ELF-1 (cell line): ENCODE measurements at places on chromosomes 2 and 18.
A peak's percentile ranks its signal among the peaks of the same experiment; 100 is the strongest.

DNA sequence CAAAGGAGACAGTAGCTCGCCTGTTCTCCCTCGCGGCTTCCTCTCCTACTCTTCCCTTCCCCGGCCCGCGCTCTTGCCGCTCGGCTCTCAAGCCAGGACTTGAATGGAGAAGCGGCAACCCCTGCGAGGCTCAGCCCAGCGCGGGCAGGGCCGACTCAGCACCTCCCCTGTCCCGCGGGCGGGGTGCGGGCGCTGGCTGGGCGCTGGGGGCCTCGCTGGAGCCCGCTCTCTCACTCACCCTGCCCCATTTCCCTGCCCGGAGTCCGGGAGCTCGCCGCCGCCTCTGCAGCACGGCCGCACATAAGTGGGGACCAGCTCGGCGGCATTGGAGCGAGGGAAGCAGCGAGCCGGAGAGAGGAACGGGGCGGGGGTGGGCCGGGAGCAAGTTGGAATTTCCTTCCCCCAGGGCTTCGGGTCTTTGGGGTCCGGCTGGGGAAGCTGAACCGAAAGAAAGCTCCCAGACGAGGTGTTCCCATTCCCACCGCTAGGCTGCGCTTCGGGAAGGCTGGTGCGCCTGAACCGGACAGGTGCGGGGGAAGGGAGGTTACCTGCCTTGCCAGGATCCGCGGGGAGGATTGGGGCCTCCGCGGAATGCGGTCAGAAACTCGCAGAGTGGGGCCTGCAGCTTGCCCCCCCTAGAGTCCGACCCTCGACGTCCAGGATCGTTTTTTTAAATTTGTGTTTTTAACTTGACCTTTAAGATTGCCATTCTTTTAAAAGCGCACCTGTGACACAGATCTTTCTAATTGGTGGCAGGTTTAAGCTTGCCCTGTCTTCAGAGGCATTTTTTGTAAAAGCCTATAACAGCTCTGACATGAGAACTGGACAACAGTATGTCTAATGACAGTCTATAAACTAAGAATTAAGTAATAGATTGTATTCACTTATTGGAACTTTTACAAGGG is at the start of gene COBLL1:
COBLL1 (minus strand) TSS at position 105 of the 905 bp plus-strand sequence. CDS start 627 bp downstream, outside the sequence.
- peak; percentile 93 for DNase-seq

DNA sequence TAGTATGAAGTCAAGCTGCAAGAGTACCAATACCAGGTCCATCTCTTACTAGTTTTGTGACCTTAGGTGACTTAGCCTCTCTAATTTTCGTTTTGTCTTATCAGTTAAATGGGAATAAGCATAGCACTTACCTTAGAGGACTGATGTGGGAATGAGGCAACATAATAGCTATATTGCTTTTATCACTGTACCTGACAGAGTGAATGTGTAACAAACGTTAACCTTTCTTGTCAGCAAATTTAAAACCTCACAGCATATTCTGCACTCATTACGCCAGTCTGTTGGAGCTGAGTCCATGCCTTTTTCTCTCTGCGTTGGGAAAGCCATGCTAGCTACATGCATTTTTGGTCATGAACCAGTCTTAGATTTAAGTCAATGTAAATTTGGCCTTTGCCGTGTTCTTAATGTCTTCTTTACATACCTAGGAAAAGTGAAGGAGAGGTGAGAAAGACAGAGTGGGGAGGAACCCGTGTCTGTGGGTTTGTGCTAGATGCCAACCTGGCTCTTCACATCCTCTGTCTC is at the start of gene IL36B:
IL36B (minus strand) TSS at position 472 of the 522 bp plus-strand sequence.
- DNase-seq = no peak

- peak; percentile 50 for DNase-seq
Measured at GRCh38 chr2:128879161-128879560, 560.5 kb upstream of the HS6ST1 start.

GRCh38 chr2:15623898-15624541 is 32.4 kb downstream of the DDX1 start:
- no peak for DNase-seq

DNA sequence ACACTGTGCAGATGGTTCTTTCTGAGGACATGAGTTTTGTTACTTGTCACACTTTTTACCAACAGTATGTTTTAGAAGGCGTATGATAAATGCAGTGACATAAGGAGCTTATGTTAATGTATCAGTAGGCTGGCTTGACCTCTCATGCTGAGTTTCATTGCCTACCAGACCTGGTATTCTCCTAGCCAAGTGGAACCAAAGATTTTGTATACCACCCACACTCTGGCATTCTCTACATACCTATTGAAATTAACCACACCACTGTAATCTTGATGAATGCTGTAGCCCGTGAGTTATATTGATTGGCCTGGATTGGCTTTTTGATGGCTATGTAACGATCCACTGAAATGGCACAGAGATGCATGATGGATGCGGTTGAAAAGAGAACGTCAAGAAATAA is 11.4 kb downstream of the HTR2B start:
- DNase-seq = no peak

- DNase-seq = peak; percentile 39
Measured at GRCh38 chr2:129050101-129050500, 731.4 kb upstream of the HS6ST1 start.

DNA sequence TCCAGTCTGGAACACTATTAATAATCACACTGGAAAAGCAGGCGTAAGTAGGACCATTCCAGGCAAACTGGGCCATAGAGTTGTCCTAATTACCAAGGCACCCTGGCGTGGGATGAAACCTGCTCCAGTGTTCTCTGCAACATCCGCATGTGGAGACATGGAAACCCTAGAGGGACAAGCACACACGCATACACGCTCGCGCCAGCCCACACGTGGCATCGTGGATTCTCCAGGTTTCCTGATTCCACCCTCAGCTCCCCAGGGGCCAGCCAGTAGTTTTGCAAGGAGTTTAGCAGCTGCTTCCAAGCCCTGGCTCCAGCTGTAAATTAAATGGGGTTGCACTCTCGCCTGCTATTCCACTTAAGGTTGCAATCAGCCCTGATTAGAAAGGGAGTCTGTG is 127.7 kb downstream of the DYSF start:
- DNase-seq = no peak

DNA sequence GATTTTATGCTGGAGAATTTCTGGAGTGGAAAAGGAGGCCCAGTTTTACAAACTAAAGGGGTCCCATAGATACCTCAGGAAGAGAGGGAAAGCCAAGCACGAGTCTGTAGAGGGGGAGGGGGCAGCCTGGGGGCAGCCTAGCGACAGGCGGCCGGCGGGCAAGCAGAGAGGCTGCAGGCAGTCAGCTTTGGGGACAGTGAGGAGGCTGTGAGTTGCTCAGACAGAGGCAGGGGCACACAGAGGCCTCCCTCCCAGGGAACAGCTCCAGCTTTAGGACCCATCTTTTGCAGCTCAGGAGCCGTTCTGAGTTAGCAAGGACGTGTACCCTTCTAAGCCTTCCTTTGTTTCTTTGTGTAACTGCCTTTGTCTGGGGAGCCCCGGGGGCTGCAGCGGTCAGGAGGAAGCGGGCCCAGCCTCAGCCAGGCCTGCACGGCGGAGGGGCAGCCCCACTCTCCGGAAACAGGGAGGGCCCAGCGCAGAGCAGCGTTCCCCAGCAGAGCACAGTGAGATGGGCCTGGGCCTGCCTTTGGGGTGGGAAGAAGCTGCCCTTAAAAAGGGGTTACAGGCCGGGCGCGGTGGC is 41.1 kb upstream of the RALBP1 start:
- peak; percentile 77 for DNase-seq

- DNase-seq = no peak
Measured at GRCh38 chr2:113827426-113827825, 62.5 kb upstream of the ACTR3 start.

DNA sequence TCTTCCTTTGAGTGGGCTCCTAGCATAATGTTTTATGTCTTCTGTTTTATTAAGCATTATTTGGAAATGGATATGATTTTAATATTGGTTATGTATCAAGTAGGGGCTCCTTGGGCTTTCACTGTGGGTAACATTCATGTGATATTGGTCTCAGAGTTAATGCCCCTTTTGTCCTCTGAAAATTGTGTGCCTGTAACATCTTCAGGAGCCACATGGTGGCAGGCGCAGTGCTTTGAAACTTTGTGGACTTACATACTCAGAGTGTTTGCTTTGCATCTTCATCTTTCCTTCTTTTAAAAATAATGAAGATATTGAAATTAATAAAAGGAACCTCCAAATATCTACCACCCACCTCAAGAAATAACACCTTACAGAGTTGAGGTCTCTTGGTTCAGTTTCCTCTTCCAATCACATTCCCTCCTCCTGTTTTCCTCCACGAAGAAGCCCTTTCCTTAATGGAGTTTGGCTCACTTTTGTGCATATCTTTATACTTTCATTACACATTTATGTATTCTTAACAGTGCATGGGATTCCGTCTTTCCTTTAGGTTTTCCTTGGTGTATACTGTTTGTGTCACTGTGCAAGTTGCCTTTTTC is 73.5 kb downstream of the LIMS1 start:
- no peak for DNase-seq

- DNase-seq = no peak
Measured at GRCh38 chr2:144924827-144925226, 404.9 kb upstream of the ZEB2 start.

GRCh38 chr2:36781907-36782720 is 85.6 kb downstream of the VIT start:
- DNase-seq = no peak

GRCh38 chr2:8543060-8543382 is 138.8 kb upstream of the ID2 start:
- DNase-seq = no peak

DNA sequence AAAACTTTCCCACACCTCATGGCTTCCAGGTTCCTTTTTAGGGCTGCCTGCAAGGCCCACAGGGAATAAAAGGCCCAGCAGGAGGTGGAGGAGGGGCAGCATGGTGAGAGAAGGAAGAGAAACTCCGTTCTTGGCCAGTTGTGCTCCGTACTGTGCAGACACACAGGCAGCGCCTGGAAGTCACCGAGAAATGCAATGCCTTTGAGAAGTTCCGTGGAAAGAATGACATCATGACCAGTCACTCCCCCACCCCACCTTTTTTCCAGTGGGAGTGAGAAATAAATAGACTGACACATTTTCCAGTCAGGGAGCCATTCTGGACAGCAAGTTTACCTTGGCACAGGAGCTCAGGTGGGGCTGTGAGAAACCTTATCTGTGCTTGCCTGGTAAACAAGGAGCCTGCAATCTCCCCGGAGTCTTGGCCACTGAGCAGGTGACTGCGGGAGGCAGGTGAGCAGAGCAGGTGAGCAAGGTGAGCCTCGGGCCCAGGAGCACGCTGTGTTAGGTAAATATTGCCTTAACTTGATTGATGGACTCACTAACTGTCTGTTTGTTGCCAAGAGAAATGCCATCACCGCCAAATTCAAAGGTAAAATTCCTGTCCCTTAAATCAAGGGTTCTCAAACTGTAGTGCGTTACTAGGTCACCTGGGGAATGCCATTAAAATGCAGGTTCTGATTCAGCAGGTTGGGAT is 13.5 kb upstream of the LBH start:
- peak; percentile 61 for DNase-seq

- DNase-seq = no peak
Measured at GRCh38 chr2:152134488-152135280, 35.8 kb upstream of the CACNB4 start.

DNA sequence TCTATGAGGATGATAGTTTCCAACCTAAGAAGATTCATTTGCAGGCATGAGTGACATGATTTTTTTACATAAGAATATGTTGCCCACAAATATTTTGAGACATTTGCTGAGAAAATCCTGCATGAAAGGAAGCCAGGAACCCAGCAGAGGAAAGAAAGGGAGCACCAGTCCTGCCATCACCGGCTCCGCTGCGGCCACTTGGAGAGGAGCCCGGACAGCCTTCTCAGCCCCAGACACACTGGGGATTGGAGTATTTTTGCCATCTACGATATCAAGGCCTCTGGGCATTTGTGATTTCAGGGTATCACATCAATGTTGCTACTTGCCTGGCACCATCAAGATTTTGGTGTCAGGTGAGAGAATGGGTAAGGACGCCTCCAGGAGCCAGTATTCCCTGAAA is 228.3 kb downstream of the PTGR3 start:
- no peak for DNase-seq

- DNase-seq = no peak
Measured at GRCh38 chr18:44848644-44849335, 168.1 kb downstream of the SETBP1 start.

GRCh38 chr2:168171059-168171762 is 76.2 kb downstream of the STK39 start:
- no peak for DNase-seq

- DNase-seq = no peak
Measured at GRCh38 chr18:48796491-48797205, 154.1 kb downstream of the SMAD7 start.

GRCh38 chr2:150618245-150618895 is 130.9 kb upstream of the RND3 start:
- DNase-seq = no peak

GRCh38 chr2:76204048-76204447 is 493.3 kb upstream of the GCFC2 start:
- no peak for DNase-seq
